ENCODE measurements at places on chromosomes 13 and 19.

DNA sequence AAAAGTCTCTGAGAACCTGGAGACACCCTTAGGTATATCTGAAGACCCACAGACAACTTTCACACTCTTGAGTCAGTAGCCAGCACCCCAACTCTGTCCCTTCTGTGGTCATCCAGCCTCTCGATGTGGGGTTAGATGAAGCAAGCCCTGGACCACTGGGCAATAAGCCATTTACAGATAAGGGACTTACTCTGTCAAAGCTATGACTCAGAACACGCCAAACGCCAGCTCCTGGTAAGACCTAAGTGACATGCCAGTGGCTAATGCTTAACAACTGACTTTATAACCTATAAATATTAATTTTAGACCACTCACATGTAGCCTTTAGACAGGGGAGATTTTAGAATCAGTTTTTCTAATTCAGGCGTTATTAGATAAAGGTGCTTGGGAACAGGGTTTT lies 85.7 kb downstream of the SHISA2 start:
- DNase-seq: no peak

DNA sequence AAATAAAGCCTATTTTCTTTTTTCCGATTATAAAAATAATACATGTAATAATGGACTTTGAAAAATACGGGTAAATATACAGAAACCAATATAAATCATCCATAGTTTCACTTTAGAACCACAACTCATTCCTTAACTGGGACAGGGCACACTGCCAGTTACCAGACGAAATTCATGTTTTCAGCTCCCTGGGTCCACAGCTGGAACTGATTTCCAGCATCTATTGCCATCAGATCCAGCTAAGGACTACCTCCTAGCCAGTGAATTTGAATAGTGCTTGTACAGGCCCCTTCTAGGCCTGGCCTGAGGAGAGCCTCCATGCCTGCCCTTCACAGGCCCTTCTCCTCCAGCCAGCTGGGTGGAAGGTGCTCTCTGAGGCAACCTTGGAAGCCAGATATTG lies 30.0 kb upstream of the ATP12A start:
- no peak for DNase-seq

- DNase-seq: no peak
Measured at GRCh38 chr13:55563267-55563666, 1577.5 kb upstream of the PRR20A start.

DNA sequence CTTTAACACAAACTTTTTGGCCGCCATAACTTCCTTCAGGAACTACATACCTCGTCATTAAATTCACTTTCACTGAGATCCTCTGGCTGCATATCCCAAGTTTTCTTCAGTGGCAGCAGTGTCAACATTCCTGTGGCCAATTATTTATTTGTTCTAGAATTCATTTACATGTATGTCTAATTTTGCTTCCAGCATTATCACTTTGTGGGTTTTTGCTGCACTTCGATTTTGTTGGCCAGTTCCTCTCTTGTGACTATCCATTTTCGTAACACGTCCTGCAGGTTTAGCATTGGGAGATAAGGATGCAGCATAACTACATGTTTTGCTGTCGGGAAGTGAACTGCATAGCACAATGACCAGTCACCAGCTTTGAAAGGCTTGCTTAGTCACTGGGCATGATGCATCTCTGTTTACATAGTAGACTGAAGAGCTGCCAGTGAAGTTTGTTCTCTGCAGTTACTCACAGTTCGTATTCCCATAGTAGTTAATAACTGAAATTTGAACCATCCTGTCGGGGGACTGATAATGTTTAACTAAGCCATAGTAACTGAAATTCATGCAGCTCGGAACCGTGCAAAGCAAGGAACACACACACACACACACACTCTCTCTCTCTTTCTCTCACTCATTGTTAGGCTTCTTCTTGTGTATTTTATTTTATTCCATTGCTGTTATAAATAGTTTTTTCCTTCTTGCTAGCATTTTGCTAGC lies 28.3 kb downstream of the ZNF507 start:
- DNase-seq: no peak

DNA sequence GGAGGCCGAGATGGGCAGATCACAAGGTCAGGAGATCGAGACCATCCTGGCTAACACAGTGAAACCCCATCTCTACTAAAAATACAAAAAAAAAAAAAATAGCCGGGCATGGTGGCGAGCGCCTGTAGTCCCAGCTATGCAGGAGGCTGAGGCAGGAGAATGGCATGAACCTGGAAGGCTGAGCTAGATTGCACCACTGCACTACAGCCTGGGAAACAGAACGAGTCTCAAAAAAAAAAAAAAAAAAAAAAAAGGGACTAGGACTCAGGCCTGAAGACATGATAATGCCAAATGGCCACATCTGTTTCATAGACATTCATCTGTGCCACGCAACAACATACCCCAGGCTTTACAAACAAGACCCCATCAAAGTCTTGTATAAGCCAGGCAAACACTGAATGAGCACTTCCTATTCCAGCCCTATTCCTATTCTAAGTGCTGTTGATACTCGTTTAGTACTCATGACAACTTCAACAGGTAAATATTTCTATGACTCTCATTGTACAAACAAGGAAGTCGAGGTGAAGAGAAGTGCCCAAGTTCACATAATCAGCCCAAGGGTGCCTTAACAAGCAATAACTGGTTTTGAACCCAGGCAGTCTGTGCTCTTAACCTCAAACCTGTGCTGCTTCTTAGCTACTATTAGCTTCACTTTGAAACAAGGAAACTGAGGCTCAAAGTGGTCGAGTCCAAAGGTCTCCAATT lies 1.7 kb downstream of the B9D2 start:
- no peak for DNase-seq

DNA sequence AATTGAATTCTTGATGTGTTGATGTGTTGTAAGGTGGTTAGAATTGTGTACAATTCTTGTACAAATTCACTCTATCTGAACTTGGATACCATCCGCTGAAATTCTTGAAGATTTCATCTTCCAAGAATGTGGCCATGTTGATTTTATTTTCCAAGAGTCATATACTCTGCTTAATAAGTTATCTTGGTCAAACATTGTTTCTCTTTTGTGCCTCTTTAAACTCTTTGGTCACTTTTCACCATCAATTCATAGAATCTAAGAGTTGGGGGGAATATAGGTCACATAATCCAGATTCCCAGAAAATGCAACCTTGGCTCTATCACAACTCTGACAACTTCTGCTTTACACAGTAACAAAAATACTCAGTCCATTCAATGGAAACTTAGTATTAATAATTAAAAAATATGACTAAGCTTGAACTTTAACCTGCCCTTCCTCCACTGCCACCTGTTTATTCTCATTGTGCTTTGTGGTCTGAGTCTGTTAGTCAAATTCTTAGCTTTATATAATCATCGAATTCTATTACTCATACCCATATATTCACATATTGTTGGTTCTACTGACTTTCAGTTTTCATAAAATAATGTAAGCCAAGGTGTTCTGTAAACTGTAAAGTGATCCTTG lies 373.2 kb downstream of the LMO7 start:
- no peak for DNase-seq

- DNase-seq: no peak
Measured at GRCh38 chr19:43723588-43723987, 7.7 kb downstream of the IRGC start.

GRCh38 chr19:38708413-38709024 lies 35.8 kb downstream of the CAPN12 start:
- no peak for DNase-seq

GRCh38 chr13:90055121-90055520 lies 1292.4 kb upstream of the MIR17HG start:
- DNase-seq: no peak
